ENCODE measurements at places on chromosomes 4 and X. TPM values are rescaled to one million over a fixed set of nuclear protein-coding genes. Genes with fewer than 3 reads are reported as not detected.

DNA sequence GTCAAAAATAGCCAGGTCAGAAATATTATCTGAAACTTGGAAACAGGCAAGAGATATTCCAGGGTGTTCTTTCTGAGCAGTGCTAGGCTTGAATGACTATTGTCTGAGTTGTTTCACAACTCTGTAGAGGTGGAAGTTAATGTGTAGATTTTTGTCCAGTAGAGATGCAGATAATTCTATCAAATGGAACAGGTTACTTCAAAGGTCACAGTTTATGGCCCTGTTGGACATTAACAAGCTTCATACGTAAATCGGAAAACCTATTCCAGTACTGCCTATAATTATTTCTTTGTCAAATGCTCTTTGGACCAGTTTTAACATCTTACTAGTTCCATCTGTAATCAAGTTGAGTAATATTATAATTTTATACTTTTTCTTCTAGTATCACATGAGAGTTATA is 1639.4 kb upstream of the TENM3 start:
- no peaks in the 10 kb centered on the region for H3K27me3 ChIP-seq
- DNase-seq: no peak
- no peaks in the 10 kb centered on the region for H3K4me1 ChIP-seq
- H3K36me3 ChIP-seq: no peaks in the 10 kb centered on the region
- H3K27ac ChIP-seq: no peak overlapping the region
- H3K4me3 ChIP-seq: no peak overlapping the region

DNA sequence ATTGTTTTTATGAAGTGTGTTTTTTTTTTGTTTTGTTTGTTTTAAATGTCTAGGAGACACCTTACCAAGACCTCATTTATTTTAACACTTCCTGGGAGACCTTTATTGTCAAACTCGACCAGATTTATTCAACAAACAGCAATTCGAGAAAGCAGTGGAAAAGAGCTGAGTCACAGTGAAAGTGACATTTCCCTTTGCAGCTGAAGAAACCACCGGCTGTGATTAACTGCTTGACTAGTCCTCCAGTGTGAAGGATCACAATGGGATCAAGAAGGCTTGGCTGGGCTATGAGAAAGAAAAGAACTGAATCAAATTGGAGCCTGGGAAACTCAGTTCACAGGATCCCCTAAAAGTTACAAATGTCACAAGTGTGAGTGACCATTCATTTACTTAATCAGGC is 11.9 kb upstream of the ADH7 start:
- peak; percentile 34 for DNase-seq
- H3K4me3 ChIP-seq: no peak overlapping the region
- H3K4me1 ChIP-seq: no peaks in the 10 kb centered on the region

GRCh38 chr4:62028745-62029144 is 828.6 kb downstream of the ADGRL3 start:
- DNase-seq: no peak
- no peaks in the 10 kb centered on the region for H3K27me3 ChIP-seq
- no peak overlapping the region for H3K4me3 ChIP-seq

DNA sequence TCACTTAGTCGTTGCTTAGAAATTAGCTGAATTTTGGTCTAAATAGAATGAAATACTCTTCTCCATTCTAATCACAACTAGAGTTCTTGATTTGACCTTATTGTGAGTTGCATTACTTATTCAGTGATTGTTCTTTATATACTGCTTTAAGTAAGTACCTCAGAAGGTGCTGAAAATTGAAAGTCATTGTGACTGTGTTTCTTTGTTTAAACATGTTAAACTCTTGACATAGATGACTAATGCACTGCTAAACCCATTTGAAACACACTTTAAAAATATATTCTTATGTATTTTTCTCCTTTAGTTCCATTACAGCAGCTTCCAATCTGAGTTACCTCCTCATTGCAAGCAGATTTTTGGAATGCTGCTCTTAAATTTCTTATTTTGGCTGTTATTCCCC is 9.1 kb downstream of the TSPAN7 start:
- H3K4me1 ChIP-seq: no peaks in the 10 kb centered on the region
- no peak overlapping the region for H3K27ac ChIP-seq
- no peak for DNase-seq
- no peaks in the 10 kb centered on the region for H3K27me3 ChIP-seq
- H3K4me3 ChIP-seq: no peak overlapping the region

DNA sequence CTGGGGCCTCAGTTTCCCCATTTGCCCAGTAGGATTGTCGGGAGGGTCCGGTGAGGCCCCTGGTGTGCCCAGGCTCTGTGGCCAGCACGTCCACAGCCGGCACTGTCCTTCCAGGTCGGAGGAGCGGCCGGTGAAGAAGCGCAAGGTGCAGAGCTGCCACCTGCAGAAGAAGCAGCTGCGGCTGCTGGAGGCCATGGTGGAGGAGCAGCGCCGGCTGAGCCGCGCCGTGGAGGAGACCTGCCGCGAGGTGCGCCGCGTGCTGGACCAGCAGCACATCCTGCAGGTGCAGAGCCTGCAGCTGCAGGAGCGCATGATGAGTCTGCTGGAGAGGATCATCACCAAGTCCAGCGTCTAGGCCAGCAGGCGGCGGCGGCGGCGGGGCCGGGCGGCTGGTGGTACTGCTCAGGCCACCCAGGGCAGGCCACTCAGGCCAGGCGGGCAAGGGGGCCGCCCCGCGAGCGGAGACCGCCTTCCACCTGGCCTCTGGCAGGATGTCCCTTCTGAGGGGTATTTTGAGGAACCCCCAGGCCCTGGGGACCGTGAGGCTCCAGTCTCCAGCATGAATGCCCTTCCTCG is 6.7 kb downstream of the MSANTD1 start:
- peaks cover 3% of the 10 kb centered on the region for H3K4me1 ChIP-seq
- no peak overlapping the region for H3K4me3 ChIP-seq
- no peaks in the 10 kb centered on the region for H3K27me3 ChIP-seq
- no peaks in the 10 kb centered on the region for H3K36me3 ChIP-seq

DNA sequence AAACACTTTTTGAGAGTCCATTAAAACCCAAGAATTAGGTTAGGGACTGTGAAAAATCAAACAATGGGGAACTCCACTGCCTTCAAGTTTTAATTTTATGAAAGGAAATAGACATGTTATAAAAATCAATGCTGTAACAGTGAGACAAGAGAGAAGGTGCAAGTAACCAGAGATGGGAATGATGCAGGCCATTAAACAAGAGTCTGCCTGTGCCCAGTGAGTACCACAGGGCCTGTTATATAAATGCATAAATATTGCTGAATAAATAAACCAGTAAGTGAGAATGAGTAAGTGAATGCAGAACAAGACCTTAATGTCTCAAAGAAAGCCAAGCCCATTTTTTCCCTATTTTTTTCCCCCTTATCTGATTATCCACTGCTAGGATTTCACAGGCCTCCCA is 53.3 kb upstream of the BMP2K start:
- no peak for DNase-seq
- H3K4me3 ChIP-seq: no peak overlapping the region
- H3K4me1 ChIP-seq: peaks cover 4% of the 10 kb centered on the region
- no peaks in the 10 kb centered on the region for H3K27me3 ChIP-seq
- no peaks in the 10 kb centered on the region for H3K36me3 ChIP-seq

KLKB1 gene
- not detected for total RNA-seq

PPP1R2C gene
- not detected for total RNA-seq

FGFBP1 gene
- total RNA-seq: not detected
